ENCODE measurements at places on chromosomes 2 and 18. TPM values are rescaled to one million over a fixed set of nuclear protein-coding genes. Genes with fewer than 3 reads are reported as not detected.

DSG1 gene
- polyA plus RNA-seq: not detected

MAL gene
- polyA plus RNA-seq: 60.2 TPM

PDE1A gene
- polyA plus RNA-seq: 24.6 TPM

PTPRN gene
- 89.5 TPM for polyA plus RNA-seq

EMILIN2 gene
- polyA plus RNA-seq: not detected

CYP26B1 gene
- 1.1 TPM for polyA plus RNA-seq

COL6A3 gene
- polyA plus RNA-seq: 0.03 TPM

SERPINB4 gene
- not detected for polyA plus RNA-seq

MC5R gene
- not detected for polyA plus RNA-seq

NMS gene
- not detected for polyA plus RNA-seq

COL4A3 gene
- polyA plus RNA-seq: 1.3 TPM

FOXD4L1 gene
- not detected for polyA plus RNA-seq

G6PC2 gene
- not detected for polyA plus RNA-seq

HYCC2 gene
- 19.8 TPM for polyA plus RNA-seq

CD207 gene
- not detected for polyA plus RNA-seq

CIB4 gene
- polyA plus RNA-seq: not detected

GULP1 gene
- polyA plus RNA-seq: 10.3 TPM

ZNF385B gene
- 25.8 TPM for polyA plus RNA-seq

ABCB11 gene
- 0.03 TPM for polyA plus RNA-seq

BMP10 gene
- not detected for polyA plus RNA-seq

FAP gene
- polyA plus RNA-seq: 3.9 TPM

MIB1 gene
- polyA plus RNA-seq: 9.7 TPM

CCDC68 gene
- polyA plus RNA-seq: not detected

CD8B2 gene
- not detected for polyA plus RNA-seq

RAMP1 gene
- 38.6 TPM for polyA plus RNA-seq

HOXD10 gene
- not detected for polyA plus RNA-seq

SPP2 gene
- not detected for polyA plus RNA-seq

ZSCAN30 gene
- polyA plus RNA-seq: 31.3 TPM

LYPD1 gene
- 1.6 TPM for polyA plus RNA-seq

PLEKHA3 gene
- 25.4 TPM for polyA plus RNA-seq

SP100 gene
- polyA plus RNA-seq: not detected
